ENCODE measurements at places on chromosomes 2 and 18.
A peak's percentile ranks its signal among the peaks of the same experiment; 100 is the strongest.

GRCh38 chr2:237281836-237282306 is 132.1 kb downstream of the COL6A3 start:
- no peak for DNase-seq

DNA sequence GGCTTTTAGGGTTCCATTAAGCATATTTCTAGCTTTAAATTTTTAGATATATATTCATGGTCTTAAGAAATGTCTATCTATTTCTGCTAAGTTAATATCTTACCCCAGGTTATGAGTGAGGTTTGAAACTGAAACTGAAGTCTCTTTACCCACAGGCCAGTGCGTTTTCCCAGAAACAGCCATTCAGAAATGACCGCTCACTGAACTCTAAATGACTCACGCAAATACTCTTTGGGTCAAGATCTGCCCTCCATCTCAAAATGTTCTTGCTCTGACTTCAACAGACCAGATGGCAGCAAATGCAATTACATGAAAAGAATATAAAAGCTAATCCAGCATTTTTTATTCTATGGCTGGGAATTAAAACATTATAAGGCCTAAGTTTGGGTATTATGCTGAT is 315.2 kb downstream of the TDRD15 start:
- DNase-seq = no peak

- DNase-seq = no peak
These were observed 39.4 kb downstream of the AFTPH start for GRCh38 chr2:64563436-64563938.

GRCh38 chr2:215105607-215106354 is 32.6 kb downstream of the ABCA12 start:
- no peak for DNase-seq

DNA sequence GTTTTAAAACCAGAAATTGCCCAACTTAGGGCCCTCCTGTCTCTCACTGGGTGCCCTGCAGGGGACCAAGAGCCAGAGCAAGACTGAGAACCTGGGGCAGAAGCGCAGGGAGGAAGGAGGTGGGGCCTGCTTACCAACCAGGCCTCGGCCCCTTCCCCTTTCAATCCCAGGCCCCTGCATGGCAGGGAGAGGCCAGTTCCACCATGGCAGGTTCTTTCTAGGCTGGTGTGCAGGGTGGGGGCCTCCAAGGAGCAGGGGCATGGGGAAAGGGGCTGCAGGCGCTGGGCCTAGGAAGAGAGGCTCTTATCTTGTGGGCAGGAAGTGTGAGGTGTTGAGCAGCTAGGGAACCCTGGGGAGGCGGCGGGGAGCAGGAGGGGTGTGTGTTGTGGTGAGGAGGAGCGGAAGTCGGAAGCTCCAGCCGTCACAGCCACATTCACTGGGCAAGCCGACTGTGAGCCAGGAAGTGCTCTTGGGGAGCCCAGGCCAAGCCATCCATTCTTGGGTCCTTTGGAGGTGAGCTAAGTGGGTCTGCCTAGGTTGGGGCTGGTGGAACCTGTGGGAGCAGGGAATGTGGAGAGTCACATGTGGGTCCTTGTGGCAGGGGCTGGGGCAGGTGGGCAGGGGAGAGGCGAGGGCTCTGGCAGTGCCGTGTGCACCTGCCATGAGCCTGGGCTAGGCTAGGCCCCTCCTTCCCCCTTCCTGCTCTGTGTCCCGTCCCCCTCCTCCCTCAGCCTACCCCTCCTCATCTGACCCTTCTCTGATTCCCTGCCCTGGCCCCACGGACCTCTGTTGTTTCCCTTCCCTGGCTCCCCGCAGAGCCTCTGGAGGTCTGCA is at the start of gene PSD4:
Gene PSD4, plus strand, starts transcription at position 430 of the 834 bp plus-strand sequence. CDS start 8,486 bp downstream, outside the sequence.
- DNase-seq = peak; percentile 94

GRCh38 chr2:189543367-189543766 is 37.2 kb downstream of the SLC40A1 start:
- DNase-seq = no peak

DNA sequence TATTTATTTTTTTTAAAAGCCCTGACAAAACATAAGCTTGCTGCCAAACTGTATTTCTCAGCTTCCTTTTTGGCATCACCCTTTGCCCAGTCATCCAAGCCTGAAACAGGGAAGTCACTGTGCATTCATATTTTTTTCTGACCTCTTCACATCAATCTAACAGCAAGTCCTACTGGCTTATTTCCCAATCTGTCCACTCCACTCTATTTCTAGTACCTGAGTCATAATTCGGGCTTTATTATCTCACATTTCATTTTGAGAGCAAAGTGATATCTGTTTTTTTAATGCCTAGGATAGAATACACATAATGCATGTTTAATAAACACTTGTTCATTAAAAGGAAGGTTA is 5.1 kb downstream of the HNMT start:
- DNase-seq = no peak

GRCh38 chr2:226618875-226619605 is 180.6 kb downstream of the IRS1 start:
- no peak for DNase-seq

- DNase-seq = no peak
These were observed 780.1 kb upstream of the LINC00305 start for GRCh38 chr18:64929036-64929435.

DNA sequence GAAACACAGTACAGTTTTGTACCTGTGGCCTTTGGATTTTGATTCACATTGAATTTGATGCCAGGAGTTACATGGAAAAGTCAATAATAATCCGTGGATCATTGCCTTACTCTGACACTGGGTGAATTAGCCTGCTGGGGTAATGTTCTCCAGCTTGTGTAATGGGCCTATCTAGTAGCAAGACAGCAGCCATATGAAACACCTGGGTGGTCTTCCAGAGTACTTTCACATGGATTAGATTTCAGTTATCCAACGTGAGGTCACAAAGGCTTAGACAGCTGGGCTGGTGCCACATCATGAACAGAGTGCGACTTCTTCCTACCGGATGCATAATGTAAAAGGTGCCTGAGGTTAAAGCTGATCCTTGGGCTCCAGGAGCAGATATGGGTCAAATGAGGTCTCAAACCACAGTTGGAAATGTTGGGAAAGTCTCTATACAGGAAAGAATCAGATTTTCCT is 486.8 kb downstream of the PARD3B start:
- no peak for DNase-seq

- peak; percentile 45 for DNase-seq
These were observed 53.6 kb upstream of the CAB39 start for GRCh38 chr2:230658877-230659652.

GRCh38 chr18:38481576-38481975 is 916.0 kb upstream of the CELF4 start:
- peak; percentile 15 for DNase-seq

DNA sequence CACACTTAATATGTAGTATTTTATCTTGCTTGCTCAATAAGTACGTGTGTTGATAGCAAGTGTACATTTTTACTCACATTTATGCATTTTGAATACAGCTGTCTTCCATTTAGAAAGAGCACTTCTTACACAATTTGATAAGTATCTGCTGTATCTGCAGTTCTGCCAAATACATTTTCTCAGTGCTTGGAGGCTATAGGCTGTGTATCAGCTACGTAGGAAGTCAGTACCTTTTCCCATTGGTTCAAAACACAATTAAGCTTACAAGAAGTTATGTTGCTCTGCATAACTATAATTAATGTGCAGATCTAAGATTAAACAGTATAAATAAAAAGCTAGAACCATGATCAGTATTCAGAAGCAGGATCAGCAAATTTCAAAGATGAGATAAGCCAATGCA is 503.6 kb upstream of the SMIM21 start:
- DNase-seq = no peak

DNA sequence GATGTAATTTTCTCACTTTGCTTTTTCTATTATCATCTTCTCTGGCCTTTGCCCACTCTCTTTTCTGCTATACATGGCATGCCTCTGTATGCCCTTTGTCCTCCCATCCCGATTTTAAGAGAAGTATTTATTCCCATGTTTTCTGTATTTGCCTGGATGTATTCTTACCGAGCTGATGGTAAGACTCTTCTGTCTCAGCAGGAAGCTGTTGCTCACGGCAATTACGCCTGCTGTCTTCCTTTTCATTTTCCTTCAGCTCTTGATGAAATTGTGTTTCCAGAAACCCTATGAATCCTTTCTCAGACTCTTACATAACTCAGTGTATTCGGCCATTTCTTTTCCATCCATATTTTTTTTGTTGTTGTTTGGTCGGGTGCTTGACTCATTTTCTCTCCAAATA is 121.6 kb downstream of the SP3 start:
- no peak for DNase-seq

GRCh38 chr2:103669531-103669930 is 907.7 kb downstream of the TMEM182 start:
- DNase-seq = no peak

GRCh38 chr18:79522451-79523205 is 126.9 kb downstream of the NFATC1 start:
- no peak for DNase-seq

DNA sequence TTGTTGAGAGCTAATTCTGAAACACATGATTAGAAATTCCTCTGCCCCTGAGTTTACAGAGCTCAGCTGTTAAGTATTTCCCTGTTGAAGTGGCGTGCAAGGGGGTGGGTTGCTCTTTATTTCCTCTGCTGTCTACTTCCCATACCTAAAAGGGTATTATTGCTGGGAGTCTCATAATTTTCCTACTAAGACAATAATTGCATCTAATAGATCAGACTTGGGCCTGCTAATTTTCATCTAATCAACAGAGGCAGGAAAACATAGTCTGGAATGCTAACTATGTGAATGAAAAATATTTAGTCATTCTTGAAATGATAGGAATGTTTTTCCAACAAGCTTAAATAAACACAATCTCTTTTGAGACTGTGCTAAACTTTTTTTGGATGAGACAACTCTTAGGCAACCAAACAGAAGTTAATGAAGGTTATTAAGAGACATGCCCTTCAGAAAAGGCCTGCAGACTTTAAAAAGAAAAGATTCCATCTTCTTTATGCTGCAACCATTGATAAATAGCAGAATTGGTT is 111.4 kb downstream of the FEZ2 start:
- no peak for DNase-seq

- DNase-seq = no peak
These were observed 1237.7 kb downstream of the LRP1B start for GRCh38 chr2:140892911-140893637.

DNA sequence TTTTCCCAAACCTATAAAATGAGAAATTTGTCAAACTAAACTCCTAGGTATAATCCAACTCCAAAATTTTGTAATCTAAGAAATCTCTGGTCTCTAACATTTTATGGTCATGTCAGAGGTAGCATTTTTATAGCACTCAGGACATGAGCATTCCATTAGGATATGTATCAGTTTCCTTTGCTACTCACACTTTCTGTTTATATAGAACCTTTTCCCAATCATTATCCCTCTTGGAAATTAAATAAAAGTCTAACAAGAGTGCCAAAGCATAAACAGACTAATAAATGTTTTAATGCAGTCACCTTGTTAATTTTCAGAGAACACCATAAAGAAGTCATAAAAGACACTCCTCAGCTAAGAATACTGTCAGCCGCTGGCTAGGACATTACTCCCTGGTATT is 300.0 kb upstream of the CWC22 start:
- DNase-seq = no peak

DNA sequence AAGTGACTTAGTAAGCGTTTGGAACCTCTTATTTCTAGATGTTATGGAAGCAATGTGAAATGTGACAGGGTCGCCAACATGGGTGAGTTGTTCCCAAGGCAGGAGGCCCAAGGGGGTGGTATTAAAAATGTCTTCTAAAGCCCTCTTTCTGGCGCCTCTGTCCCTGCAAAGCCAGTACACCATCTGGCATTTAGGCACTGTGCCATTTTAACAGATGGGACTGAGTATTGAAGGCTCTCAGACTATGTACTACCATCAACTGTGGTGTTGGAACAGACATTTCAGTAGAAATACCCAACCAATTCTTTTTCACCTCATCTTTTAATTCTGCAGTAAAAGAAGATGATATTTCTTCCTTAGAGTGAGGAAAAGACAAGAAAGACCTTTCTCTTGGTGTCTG is 384.5 kb upstream of the MMADHC start:
- no peak for DNase-seq

DNA sequence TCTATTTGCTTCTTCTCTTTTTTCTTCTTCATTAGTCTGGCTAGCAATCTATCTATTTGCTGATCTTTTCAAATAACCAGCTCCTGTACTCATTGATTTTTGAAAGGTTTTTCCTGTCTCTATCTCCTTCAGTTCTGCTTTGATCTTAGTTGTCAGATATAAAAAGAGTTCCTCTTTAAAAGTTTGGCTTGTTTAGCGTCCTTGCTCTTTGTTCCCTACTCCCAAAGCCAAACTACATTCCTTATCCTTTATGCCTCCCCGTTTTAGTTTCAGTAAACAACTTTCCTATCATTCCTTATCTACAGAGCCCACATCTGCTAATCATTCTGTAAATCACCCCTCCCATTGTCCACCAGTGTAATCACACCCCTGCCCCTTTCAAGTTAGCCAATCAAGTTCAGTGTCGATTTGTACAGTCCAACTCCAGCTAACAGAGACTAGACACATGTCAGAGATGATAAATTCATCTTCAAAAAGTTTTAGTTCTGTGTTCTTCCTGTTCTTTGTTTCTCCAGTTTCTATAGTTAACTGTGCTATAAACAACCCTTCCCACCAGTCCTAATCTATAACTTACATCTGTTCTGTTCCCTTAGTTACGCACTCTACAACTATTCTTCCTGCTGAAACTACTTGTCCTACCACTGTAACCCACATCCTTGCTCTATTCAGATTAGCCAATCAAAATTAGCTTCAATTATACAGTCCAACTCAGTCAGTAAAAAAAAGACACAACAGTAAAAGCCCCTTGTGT is 44.4 kb downstream of the TFPI start:
- DNase-seq = peak; percentile 56

DNA sequence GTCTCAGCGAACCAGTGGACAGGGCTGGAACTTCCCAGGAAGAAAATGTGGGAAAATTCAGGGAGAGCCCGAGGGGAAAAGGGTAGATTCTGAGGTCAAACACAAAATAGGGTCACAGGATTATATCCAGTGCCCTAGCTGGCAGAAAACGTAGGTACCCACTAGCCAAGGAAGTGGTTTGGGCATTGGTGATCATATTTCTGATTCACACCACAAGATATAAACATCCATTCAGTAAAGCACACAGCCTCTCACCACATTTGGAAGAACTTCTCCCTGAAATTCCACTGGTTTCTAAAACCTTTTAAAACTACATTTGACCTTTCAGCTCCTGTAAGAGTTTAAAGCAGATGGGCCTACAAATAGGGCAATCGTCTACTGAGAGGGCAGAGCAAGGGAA is 186.9 kb downstream of the TTC32 start:
- DNase-seq = no peak

- no peak for DNase-seq
These were observed 2.7 kb upstream of the ASAP2 start for GRCh38 chr2:9203876-9204275.

- no peak for DNase-seq
These were observed 13.9 kb upstream of the KYNU start for GRCh38 chr2:142863485-142863961.

- no peak for DNase-seq
These were observed 30.2 kb upstream of the SCLY start for GRCh38 chr2:238030422-238031155.

GRCh38 chr2:117921520-117921919 is 92.3 kb downstream of the CCDC93 start:
- DNase-seq = no peak

- no peak for DNase-seq
These were observed 24.5 kb downstream of the SIGLEC15 start for GRCh38 chr18:45850021-45850420.
